ENCODE measurements at places on chromosomes 3 and 15. TPM values are rescaled to one million over a fixed set of nuclear protein-coding genes. Genes with fewer than 3 reads are reported as not detected.

DNA sequence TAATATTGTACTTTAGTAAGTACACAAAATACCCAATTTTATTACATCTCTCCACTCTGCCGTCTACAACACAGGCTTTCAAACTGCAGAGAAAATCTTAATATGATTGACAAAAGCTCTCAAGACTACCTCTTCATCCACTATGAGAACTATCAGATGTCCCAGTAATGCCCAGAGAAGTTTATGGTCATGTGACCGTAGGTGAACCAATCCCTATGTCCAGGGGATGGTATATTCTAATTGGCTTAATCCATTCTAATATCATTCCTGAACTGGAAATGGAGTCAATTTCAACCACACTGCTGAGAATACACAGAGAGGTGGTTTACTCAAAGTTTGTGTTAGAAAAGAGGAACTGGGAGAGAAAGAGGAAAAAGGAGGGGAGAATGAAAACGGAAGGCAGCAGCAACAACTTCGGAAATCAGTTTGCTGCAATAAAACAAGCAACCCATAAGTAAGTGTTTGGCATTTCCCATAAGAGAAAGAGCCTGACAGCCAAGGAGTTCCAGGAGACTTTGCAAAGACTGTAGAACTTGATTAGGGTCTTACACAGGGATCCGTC is 7.3 kb downstream of the SST start:
- no peaks in the 10 kb centered on the region for H3K36me3 ChIP-seq
- peaks cover 38% of the 10 kb centered on the region for H3K27me3 ChIP-seq
- H3K4me3 ChIP-seq = no peak overlapping the region
- DNase-seq = no peak

GRCh38 chr3:185365291-185366073 is 2.5 kb downstream of the MAP3K13 start:
- H3K36me3 ChIP-seq = no peaks in the 10 kb centered on the region
- H3K27ac ChIP-seq = peak overlapping the region; percentile 73
- H3K4me1 ChIP-seq = peaks cover 27% of the 10 kb centered on the region
- H3K27me3 ChIP-seq = peaks cover 23% of the 10 kb centered on the region
- H3K4me3 ChIP-seq = peak overlapping the region; percentile 11

- H3K4me1 ChIP-seq = peaks cover 62% of the 10 kb centered on the region
- no peak for DNase-seq
- H3K27ac ChIP-seq = peak overlapping the region; percentile 21
- no peaks in the 10 kb centered on the region for H3K27me3 ChIP-seq
- no peaks in the 10 kb centered on the region for H3K36me3 ChIP-seq
- H3K4me3 ChIP-seq = no peak overlapping the region
Measured at GRCh38 chr3:117133066-117133465, 423.5 kb downstream of the TUSC7 start.

Gene CCDC33
- 4.2 TPM for total RNA-seq

DNA sequence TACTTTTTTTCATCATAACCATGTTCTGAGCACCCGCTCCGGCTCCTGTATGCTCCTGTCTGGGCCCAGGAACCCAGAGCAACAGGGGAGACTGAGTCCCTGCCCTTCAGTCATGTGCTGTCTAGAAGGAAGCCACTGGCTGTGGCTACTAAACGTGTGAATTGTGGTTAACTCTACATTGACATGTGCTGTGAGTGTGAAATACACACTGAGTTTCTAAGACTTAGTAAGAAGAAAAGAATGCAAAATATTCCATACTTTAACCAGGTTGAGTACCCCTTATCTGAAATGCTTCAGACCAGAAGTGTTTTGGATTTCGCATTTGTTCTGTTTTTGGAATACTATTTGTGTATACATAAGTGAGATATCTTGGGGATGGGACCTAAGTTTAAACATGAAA is 42.8 kb upstream of the CGNL1 start:
- H3K4me1 ChIP-seq = peaks cover 29% of the 10 kb centered on the region
- no peak overlapping the region for H3K4me3 ChIP-seq
- no peak overlapping the region for H3K27ac ChIP-seq
- H3K27me3 ChIP-seq = peaks cover 1% of the 10 kb centered on the region
- no peak for DNase-seq

Gene KLF15
- 1.1 TPM for total RNA-seq

GRCh38 chr15:51909584-51909983 is 62.0 kb downstream of the LEO1 start:
- H3K4me1 ChIP-seq = no peaks in the 10 kb centered on the region
- H3K36me3 ChIP-seq = peaks cover 10% of the 10 kb centered on the region
- no peaks in the 10 kb centered on the region for H3K27me3 ChIP-seq

DNA sequence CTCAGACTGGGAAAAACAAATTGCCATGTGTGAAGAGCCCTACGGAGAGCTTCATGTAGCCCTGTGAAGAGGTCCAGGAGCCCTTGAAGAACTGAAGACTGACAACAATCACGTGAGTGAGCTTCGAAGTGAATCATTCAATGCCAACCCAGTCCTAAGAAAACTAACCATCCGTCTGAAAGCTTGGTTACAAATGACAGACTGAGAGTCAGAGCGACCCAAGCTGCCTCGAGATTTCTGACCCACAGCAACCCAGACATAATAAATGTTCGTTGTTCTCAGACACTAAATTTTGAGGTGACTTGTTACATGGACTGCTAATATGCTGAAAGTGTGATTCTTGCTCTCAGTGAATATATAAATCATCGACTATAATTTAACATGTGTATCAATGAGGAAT is 987.2 kb upstream of the ROBO1 start:
- no peaks in the 10 kb centered on the region for H3K4me1 ChIP-seq
- H3K27me3 ChIP-seq = no peaks in the 10 kb centered on the region
- DNase-seq = no peak
- no peak overlapping the region for H3K27ac ChIP-seq
- no peak overlapping the region for H3K4me3 ChIP-seq
- no peaks in the 10 kb centered on the region for H3K36me3 ChIP-seq

- no peaks in the 10 kb centered on the region for H3K27me3 ChIP-seq
- no peak overlapping the region for H3K27ac ChIP-seq
- no peak overlapping the region for H3K4me3 ChIP-seq
- H3K36me3 ChIP-seq = peaks cover 64% of the 10 kb centered on the region
- no peak for DNase-seq
- no peaks in the 10 kb centered on the region for H3K4me1 ChIP-seq
Measured at GRCh38 chr15:101675796-101676582, 23.8 kb upstream of the TM2D3 start.

DNA sequence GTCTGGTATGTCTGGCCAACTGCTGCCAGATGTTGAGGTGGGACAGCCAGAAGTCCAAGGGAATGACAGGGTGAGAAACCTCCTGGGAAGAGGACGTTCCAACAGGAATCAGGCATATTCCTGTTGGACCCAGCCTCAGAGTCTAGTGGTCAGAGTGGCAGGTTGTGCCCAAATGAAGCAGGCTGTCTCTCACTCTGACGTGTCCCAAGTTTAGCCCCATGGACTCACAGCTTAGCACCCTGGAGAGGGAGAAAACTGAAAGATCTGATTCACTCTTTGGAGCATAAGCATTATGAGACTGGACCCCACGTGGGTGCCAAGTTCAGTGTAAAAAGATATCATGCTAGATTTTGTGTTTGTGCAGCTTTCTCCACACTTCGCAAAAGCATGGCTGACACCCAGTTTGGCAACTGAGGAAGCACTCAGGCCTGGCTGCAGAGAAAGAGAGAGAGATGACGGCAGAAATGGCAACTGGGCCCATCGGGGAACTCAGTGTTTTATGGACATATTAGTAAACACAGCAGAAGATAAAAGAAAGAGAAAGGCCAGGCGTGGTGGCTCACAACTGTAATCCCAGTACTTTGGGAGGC is 88.2 kb upstream of the LMCD1 start:
- peaks cover 4% of the 10 kb centered on the region for H3K4me1 ChIP-seq
- no peak overlapping the region for H3K4me3 ChIP-seq
- no peak for DNase-seq
- no peaks in the 10 kb centered on the region for H3K27me3 ChIP-seq
- H3K27ac ChIP-seq = no peak overlapping the region
- no peaks in the 10 kb centered on the region for H3K36me3 ChIP-seq

DNA sequence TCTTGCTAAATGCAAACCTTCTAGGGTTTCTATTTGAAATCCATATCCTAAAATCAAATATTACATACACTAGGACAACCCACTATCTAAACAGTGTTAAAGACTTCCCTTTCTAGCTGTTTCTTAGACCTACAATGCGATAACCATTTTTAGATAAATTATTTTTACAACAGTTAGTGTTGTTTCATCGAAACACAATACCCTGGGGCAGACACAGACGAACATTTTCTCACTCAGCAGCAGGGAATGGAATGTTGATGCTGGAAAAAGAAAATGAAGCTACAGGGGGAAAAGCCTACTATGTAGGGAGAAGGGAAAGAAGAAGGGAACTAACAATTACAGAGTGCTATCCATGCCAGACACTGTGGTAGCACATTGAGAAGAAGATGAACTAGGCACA is 6.0 kb upstream of the HERC1 start:
- no peaks in the 10 kb centered on the region for H3K27me3 ChIP-seq
- H3K4me1 ChIP-seq = peaks cover 25% of the 10 kb centered on the region
- H3K36me3 ChIP-seq = no peaks in the 10 kb centered on the region
- no peak for DNase-seq
- no peak overlapping the region for H3K4me3 ChIP-seq

DNA sequence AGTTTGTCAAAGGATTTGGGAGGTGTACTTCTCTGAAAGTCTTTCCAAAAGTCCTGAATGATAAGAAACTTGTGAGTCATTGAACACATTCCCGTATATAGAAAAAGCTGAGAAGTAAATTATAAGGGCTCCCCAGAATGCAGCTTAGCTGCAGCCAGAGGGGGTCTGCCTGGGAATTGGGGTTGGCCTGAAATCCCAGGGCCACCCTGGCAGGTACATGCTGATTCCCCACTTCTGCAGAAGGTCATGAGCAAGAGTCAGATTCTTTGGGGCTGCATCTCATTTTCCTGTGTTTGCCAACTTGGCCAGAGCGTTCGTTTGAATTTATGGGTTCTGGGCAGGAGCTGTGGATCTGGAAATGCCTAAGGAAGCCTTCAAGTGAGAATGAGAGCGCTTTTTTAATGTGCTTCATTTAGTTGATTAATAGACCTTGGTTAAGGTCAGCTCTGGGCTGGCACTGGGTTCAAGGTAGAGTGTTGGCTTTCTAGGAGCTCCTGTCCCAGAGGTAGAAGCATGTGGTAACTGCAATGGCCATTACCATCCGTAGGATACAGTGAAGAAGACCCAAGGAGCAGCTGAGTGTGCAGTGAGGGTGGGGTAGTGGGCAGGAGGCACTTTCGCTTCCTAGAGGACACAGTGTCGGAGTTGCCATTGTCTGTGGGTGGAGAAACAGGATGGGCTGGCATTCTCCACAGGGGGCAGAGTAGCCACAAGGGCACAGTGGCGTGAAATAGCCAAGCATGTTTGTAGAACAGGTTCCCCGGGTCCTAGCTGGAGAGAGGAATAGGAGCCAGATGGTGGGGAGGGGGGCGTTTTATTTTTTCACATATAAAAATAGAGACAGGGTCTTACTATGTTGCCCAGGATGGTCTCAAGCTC is 3.2 kb downstream of the SLC6A6 start:
- peaks cover 13% of the 10 kb centered on the region for H3K27me3 ChIP-seq
- no peaks in the 10 kb centered on the region for H3K36me3 ChIP-seq

Gene SEMA3G
- total RNA-seq = 0.66 TPM

GRCh38 chr3:100046986-100047385 is 67.3 kb downstream of the FILIP1L start:
- peak overlapping the region; percentile 87 for H3K27ac ChIP-seq
- H3K27me3 ChIP-seq = no peaks in the 10 kb centered on the region
- H3K36me3 ChIP-seq = no peaks in the 10 kb centered on the region
- H3K4me1 ChIP-seq = peaks cover 46% of the 10 kb centered on the region
- no peak for DNase-seq
- no peak overlapping the region for H3K4me3 ChIP-seq

Gene C2CD4A
- total RNA-seq = not detected

GRCh38 chr3:55622116-55622515 is 135.0 kb upstream of the WNT5A start:
- no peak overlapping the region for H3K27ac ChIP-seq
- no peaks in the 10 kb centered on the region for H3K36me3 ChIP-seq
- no peak overlapping the region for H3K4me3 ChIP-seq
- H3K4me1 ChIP-seq = peaks cover 40% of the 10 kb centered on the region
- DNase-seq = no peak

DNA sequence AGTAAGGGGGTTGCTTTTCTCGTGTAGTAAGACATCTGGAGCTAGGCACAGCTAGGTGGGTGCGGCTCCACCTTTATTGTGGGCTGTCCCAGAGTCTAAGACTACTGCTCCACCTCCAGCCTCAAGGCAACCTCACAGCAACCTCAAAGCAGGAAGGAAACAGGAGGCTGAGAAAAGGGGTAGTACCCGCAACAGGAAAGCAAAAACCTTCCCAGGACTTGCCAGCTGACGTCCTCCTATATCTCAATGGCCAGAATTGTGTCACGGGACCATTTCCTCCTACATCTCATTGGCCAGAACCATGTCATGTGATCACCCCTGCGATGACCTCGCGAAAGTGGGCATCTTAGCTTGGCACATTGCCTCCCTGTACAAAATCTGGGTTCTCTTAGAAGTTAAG is 4.3 kb upstream of the GPR160 start:
- DNase-seq = no peak
- H3K4me3 ChIP-seq = no peak overlapping the region
- peaks cover 2% of the 10 kb centered on the region for H3K4me1 ChIP-seq
- H3K36me3 ChIP-seq = no peaks in the 10 kb centered on the region

DNA sequence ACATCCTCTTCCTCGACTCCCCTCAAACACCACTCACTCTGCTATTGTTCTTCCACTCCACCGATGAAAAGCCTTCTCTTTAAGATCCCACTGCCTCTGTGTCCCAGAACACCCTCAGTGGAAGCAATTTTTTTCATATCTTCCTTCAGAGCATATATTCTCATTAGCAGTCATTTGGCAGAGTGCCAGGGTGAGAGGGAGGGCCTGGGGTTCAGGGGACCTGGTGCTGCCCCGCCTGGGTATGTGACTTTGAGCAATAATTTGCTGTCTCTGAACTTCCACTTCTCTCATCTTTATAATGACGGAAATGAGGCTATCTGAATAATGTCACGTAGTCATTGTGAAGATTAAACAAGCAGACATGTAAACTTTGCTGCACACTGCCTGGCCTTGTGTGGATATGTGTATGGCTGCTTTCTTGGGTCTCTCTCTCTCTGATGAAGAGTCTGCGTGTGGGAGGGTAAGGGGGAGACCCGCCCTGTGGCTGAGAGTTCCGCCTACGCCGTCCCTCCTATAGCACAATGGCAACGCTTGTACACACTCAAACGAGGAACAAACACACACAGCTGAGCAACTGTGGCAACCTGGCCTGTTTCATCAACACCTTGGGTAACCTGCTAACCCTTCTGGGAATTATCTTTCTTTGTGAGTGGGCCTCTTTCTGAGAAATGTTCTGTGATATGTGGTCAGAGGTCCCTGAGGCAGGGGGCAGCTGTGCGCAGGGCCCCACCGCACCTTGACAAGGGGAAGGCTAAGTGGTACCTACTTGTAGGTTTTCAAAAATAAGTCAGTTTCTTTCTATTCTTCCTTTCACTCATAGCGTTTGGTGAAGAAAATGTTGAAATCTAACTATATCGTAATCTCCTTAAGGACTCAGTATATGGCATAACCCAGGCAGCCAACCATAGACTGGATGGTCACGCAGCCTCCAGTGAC is 369.8 kb downstream of the SV2B start:
- peak overlapping the region; percentile 6 for H3K27ac ChIP-seq
- peaks cover 11% of the 10 kb centered on the region for H3K27me3 ChIP-seq
- DNase-seq = no peak
- peaks cover 20% of the 10 kb centered on the region for H3K4me1 ChIP-seq
- no peak overlapping the region for H3K4me3 ChIP-seq
- no peaks in the 10 kb centered on the region for H3K36me3 ChIP-seq

Data from mesothelial cell of epicardium (in vitro differentiated cells).